Smooth muscle cell of trachea (primary cell): ENCODE measurements at places on chromosomes 3 and 15. TPM values are rescaled to one million over a fixed set of nuclear protein-coding genes. Genes with fewer than 3 reads are reported as not detected.

LACTB gene
- total RNA-seq, result 25.9 and 27.3 TPM in 2 replicates

FRMD4B gene
- under 0.01 and 6.0 TPM in 2 replicates for total RNA-seq

REC114 gene
- total RNA-seq, result not detected in 2 replicates

ZBTB20 gene
- 14.9 and 28.8 TPM in 2 replicates for total RNA-seq

ROPN1 gene
- not detected in 2 replicates for total RNA-seq

RBPMS2 gene
- total RNA-seq, result not detected in 2 replicates

FHIT gene
- total RNA-seq, result 0.73 and 2.5 TPM in 2 replicates

IRAK2 gene
- total RNA-seq, result 5.4 and 7.6 TPM in 2 replicates

VIPR1 gene
- total RNA-seq, result 0.29 TPM in 1 of 2 replicates, not detected in the other

PFKFB4 gene
- total RNA-seq, result 10.0 and 12.2 TPM in 2 replicates

NOX5 gene
- total RNA-seq, result 0.58 and 0.83 TPM in 2 replicates

TAGLN3 gene
- total RNA-seq, result 0.87 and 0.99 TPM in 2 replicates

ITGB5 gene
- 167 and 309 TPM in 2 replicates for total RNA-seq

C2CD4A gene
- total RNA-seq, result not detected in 2 replicates

EPHA6 gene
- total RNA-seq, result not detected in 2 replicates
